ENCODE measurements at places on chromosomes 3 and 15. TPM values are rescaled to one million over a fixed set of nuclear protein-coding genes. Genes with fewer than 3 reads are reported as not detected.

IL5RA gene
- 2.5 TPM for total RNA-seq

OR5K2 gene
- not detected for total RNA-seq

- DNase-seq = no peak
- H3K27me3 ChIP-seq = no peaks in the 10 kb centered on the region
- no peaks in the 10 kb centered on the region for H3K4me1 ChIP-seq
- H3K36me3 ChIP-seq = no peaks in the 10 kb centered on the region
- H3K27ac ChIP-seq = no peak overlapping the region
Observed at GRCh38 chr3:126284258-126284904, 72.8 kb downstream of the KLF15 start.

GRCh38 chr3:169134194-169134593 lies 529.3 kb downstream of the MECOM start:
- DNase-seq = no peak
- H3K4me3 ChIP-seq = no peak overlapping the region
- H3K27ac ChIP-seq = peak overlapping the region; percentile 52

HAUS2 gene
- 20.5 TPM for total RNA-seq

GRCh38 chr15:68410466-68411342 lies 21.3 kb downstream of the ITGA11 start:
- no peaks in the 10 kb centered on the region for H3K36me3 ChIP-seq
- DNase-seq = no peak
- no peak overlapping the region for H3K27ac ChIP-seq

Measured in left lung (tissue), 14 donors.